ENCODE measurements at places on chromosomes 6 and 20. TPM values are rescaled to one million over a fixed set of nuclear protein-coding genes. Genes with fewer than 3 reads are reported as not detected.
A peak's percentile ranks its signal among the peaks of the same experiment; 100 is the strongest.

GRCh38 chr6:75287424-75287823 is 2.8 kb upstream of the TMEM30A start:
- no peak for DNase-seq

DNA sequence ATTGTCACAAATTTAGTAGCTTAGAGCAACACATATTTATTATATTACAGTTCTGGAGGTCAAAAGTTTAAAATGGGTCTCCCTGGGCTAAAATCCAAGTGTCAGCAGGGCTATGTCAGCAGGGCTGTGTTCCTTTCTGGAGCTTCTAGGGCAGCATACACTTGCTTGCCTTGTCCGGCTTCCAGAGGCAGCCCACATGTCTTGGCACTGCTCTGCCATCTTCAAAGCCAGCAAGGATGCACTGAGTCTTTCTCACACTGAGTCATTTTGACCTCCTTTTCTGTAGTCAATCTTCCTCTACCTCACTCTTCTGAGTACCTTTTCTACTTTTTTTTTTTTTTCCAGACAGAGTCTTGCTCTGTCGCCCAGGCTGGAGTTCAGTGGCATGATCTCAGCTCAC is 39.0 kb downstream of the ADGRF4 start:
- DNase-seq: no peak

DNA sequence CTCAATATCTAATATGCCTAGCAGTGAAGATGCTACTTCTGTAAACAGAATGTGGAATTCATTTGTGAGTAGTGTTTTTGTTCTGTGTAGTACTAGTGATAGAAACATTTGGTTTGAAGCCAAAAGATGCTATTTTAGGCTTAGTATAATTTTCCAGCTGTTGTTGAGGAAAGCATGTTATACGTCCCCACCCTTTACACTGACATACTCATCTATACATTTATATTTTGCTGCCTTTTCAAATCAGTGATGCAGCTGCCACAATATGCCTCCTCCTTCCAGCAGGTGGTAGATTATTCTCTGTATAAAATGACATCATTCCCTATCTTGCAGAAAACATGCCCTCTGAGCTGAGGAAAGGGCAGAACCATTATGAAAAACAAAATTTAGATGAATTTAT is 1217.6 kb upstream of the GJE1 start:
- no peak for DNase-seq

- DNase-seq: no peak
Measured at GRCh38 chr6:47655719-47656595, 42.4 kb upstream of the ADGRF4 start.

DNA sequence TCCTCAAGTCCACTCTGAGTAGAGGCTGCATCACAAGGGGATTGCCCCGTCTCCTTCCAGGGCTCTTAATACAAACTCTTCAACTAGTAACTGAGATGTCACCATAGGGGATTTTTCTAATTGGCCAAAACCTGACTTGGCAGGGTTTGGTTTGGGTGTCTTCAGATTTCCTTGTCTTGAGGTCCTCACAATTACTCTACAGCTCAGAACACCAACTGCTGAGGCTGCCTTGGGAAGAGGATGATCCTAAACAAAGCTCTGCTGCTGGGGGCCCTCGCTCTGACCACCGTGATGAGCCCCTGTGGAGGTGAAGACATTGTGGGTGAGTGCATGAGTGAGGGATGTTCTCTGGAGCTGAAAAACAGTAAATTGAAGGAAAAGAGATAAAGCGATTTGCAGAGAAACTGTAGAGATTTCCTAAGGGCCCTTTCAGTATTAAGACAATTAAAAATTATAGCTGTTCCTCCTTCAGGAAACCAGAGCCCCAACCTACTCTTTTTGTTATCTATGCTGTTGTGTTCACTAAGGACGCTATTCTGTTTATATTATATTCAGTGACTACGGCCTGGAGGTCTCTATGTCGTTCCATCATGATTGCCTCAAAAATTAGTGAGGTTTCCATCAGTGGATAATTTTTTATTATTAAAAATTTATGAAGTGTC is at the start of gene HLA-DQA1:
Gene HLA-DQA1, plus strand, starts transcription at position 188 of the 662 bp plus-strand sequence. Its CDS starts 53 bp downstream, at position 241.
- no peak for DNase-seq

DNA sequence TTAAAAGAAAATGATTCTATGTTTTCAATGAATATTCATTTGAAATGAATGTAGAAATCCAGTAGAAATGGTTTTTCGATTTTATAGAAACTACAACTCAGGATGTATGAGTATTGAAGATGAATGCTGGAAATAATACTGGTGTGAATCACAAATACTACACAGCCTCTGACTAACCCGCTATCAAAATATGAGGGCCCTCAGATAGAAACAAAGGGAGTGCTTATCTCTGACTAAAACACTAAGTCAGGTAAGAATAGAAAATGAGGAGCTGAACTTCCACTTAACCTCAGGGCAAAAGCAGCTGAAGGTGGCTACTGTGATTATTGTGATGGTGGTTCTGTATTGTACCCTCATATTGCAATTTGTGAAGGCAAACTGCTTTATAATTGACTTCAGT is 220.9 kb upstream of the RNF217 start:
- DNase-seq: no peak

- DNase-seq: no peak
Measured at GRCh38 chr6:82268301-82268846, 20.8 kb upstream of the IBTK start.

DNA sequence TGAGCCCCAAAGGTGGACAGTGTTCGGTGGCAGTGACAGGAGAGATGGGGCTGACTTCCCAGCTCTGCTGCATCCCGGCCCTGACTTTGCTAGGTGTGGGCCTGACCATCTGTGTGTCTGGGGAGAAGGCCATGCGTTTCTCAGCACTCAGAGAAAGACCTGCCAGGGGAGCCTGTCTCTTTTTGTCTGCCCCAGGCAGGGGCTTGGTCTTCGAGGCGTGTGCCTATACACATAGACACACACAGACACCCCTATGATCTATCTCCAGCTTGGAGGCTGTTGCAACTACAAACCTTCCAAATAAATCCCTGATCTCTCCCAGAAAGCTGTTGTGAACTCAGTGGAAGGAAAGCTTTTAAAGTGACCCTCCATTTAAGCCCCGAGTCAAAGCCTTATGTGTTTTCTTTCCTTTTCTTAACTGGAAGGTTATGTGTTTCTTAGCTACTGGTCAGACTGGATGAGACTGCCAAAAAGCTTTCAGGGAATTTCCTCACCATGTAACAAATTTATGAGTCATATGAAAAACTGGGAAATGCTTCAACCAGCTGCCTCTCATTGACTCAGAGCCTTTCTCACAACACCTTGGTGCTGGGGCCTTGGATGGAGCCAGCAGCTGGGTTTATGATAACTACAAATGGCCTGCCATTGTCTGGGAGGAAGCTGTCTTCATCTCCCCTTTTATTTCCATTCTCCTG is 102.6 kb downstream of the CDC5L start:
- DNase-seq: peak; percentile 93

- DNase-seq: no peak
Measured at GRCh38 chr20:41218466-41218865, 81.1 kb downstream of the PLCG1 start.

GRCh38 chr20:45358282-45359068 is 4.5 kb upstream of the SYS1 start:
- DNase-seq: peak; percentile 81

DNA sequence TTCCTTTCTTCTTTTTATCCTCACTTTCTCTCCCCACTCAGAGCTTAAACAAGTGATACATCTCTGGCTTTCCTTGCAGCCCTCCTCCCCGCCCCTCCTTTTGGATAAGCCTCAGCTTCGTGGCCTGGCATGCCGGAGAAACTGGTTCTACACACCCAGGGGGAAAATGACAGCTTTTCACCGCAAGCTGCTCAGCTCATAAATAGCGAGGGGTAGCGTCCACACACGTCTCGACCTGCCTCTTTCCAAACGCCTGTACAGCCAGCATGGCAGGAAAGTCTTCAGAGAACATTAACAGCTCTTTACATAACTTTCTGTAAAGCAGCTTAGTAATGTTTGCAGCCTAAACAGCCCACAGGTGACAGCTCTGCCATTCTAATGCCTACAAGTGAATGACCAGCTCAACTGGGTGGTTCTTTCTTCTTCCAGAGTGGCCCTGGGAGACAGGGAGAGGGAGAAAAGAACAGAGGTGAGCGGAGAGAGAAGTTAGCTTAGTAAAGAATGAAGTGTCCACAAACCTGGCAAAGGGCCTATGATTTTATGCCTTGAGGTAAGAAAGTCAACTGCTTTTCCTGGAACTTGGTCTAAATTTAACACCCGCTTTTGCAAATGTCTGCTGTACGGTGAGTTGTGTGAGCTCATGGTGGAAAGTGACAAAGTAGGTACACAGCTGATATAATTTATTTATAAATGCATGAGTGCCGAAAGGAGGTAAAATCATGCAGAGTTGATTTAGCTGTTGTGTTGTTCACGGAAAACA is 251.5 kb downstream of the TFAP2A start:
- no peak for DNase-seq

DNA sequence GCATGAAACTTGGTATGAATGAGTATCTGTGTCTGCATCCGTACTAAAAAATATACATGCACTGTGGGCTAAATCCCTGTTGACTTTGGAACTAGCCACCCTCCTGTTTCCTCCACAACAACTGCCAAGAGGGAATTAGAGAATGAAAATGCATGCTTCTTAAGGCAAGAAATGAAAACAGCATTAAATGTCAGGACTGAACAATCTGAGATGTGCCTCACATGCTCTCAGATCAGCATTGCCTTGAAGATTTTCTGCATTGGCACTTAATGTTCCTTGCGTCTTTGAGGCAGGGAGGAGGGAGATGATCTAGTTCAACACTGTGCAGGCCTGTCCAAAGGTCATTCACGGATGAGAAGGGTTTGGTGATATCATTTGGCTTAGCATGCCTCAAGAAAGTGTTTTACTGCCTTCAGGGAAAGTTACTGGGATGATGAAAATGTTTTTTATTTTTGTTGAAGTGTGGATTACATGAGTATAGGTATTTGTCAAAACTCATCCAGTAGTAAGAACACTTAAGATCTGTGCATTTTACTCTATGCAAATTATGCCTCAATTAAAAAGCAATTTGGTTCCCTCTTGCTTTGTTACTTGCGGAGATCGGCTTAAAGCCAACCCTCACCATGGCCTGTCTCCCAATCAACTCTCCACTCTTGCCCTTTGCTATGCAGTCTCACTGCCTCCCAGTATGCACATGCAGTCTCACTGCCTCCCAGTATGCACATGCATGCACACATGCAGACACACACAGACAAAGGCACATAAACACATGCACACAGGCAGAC is 47.5 kb upstream of the RIN2 start:
- DNase-seq: no peak

- no peak for DNase-seq
Measured at GRCh38 chr6:19142275-19142674, 694.9 kb upstream of the ID4 start.

DNA sequence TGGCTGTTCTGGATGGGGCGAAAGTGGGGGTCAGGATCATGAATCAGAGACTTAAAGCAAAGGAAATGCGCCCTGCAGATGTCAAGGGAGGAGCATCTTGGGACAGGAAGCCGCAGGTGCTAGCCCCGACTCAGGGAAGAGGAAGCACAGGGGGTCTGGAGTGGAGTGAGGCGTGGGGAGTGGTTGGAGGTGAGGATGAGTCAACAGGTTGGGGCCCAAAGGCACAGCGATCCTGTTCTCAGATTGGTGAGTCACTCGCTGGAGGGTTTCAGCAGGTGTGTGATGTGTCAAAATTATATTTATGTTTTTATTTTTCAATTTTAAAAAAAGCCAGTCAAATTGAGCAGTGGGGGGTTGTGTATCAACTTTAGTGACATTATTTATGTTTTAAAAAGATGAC is 19.0 kb downstream of the PACSIN1 start:
- no peak for DNase-seq

GRCh38 chr6:170250455-170250854 is 40.4 kb downstream of the DLL1 start:
- no peak for DNase-seq

GRCh38 chr20:31837896-31838397 is 7.5 kb downstream of the FOXS1 start:
- DNase-seq: no peak

GRCh38 chr6:69128411-69128810 is 493.3 kb downstream of the ADGRB3 start:
- no peak for DNase-seq

GRCh38 chr6:161085246-161085645 is 93.7 kb downstream of the MAP3K4 start:
- DNase-seq: no peak

RSPO4 gene
- not detected for total RNA-seq

MTG2 gene
- 17.8 TPM for total RNA-seq

LAMA4 gene
- 840 TPM for total RNA-seq

MYB gene
- total RNA-seq: 0.47 TPM

ZNFX1 gene
- 54.1 TPM for total RNA-seq

PRKN gene
- 0.93 TPM for total RNA-seq

YWHAB gene
- total RNA-seq: 173 TPM

LZTS3 gene
- total RNA-seq: 17.4 TPM

RAMACL gene
- total RNA-seq: 1.6 TPM

MYL9 gene
- 91.8 TPM for total RNA-seq
